Omental fat pad (tissue), 4 donors: ENCODE measurements at places on chromosomes 3 and 15.

DNA sequence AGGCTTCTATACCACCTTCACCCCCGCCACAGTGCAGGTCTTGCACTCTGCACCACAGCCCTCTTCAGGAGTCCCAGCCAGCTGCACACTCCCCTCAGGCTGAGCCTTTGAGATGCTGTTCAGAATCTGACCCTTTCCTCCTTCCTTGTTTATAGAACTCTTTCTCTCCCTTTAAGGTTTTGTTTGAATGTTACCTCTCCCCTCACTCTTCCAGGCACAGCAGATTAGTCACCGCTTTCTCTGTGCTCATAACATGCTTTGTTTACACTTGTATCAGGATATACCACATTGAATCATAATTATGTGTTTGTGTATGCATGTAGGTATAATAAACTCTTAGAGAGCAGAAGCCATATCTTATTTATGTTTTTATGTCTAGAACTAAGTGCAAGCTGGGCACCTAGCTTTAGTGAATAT is 168.4 kb upstream of the BCL6 start:
- DNase-seq, result no peak

DNA sequence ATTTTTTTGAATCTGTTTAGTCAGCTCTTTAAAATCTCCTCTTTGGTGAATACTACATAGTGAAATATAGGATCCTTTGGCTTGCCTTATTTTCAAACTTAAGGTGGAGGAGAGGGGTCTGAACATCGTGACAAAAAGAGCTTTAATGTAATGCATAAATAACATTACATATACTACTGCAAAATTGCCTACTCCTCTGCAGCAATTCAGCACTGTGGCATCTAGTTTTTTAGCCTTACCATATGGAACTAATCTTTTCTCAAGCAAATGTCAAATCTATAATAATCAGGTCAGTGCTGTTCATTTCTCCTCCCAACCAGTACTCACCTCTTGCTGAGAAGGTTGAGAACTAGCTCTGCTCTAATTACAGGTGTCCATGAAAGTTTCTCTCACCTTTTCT is 394.0 kb upstream of the CDIN1 start:
- DNase-seq, result no peak

DNA sequence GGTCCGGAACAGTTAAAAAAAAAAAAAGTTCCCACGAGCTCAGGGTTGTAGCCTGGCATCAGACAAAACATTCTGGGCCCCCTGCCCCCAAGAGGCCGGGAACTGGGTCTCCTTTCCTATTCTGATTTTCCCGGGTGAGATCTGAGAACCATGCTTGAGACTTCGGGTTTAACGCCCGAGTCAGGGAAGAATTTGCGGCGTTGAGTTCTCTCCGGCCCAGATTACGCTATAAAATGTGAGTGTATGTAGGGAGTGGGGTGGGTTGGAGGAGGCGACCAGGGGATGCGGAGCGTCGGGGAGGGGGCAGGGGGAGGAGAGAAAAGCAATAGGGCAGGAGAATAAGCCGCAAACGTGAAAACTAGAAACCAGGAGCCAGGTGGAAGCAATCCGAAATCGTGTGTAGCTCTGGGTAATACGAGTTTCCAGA is 2.7 kb downstream of the ZIC1 start:
- DNase-seq, result no peak

DNA sequence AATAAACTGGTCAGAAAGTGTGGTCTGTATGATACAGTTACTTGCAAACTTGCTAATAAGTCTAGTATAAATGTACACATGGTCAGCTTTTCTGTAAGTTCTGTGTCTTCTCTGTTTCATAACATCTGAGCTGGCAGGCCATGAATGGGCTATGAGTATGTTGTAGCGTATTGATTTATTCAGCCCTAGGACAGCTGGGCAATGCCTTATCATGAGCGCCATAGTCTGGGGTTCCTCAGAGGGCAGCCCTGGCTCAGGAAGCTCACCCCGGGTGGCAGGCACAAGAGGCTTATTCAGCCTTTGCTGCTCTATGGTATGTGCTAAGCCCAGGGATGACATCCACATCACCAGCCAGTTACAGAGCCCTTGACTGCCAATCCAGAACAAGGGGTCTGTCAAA is 50.7 kb upstream of the CCR2 start:
- no peak for DNase-seq

DNA sequence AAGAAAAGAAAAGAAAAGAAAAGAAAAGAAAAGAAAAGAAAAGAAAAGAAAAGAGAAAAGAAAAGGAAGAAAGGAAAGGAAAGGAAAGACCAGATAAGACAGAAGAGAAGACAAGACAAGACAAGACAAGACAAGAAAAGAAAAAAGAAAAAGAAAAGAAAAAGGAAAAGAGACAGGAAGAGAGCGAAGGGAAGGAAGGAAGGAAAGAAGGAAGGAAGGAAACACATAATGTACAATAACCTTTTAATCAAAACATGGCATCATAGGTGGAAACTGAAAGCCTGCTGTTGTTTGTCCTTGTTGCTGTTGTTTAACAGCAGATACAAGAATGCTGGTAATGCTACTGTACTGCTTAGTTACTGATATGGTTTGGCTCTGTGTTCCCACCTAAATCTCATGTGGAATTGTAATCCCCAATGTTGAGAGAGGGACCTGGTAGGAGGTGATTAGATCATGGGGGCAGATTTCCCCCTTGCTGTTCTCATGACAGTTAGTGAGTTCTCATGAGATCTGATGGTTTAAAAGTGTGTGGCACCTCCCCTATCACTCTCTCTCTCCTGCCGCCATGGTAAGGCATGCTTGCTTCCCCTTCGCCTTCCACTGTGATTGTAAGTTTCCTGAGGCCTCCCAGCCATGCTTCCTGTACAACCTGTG is 67.3 kb downstream of the MCF2L2 start:
- DNase-seq, result no peak

GRCh38 chr3:51388286-51389029 is 2.6 kb upstream of the RBM15B start:
- DNase-seq, result no peak

DNA sequence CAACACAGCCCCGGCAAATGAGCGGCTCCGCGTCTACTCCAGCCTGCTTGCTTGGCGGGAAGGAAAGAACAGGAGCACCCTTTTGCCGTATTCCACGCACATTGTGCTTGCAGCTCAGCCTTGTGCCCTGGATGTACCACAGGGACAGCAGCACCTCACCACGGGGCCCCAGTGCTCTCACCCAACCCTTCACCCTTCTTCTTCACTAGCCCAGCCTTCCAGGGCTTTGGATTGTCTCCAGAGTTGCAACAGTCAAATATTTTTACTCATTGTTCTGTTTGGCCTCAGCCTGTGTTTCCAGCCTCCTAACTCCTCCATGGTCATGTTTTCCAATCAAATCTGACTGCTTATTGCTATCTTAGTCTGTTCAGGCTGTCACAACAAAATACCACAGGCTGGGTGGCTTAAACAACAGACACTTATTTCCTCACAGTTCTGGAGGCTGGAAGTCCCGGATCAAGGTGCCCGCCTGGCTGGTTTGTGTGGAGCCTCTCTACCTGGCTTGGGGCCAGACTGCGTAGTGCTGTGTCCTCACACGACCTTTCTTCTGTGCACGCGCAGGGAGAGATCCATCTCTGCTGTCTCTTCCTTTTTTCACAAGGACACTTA is 79.2 kb upstream of the ABHD17C start:
- DNase-seq, result peak; percentile 39

DNA sequence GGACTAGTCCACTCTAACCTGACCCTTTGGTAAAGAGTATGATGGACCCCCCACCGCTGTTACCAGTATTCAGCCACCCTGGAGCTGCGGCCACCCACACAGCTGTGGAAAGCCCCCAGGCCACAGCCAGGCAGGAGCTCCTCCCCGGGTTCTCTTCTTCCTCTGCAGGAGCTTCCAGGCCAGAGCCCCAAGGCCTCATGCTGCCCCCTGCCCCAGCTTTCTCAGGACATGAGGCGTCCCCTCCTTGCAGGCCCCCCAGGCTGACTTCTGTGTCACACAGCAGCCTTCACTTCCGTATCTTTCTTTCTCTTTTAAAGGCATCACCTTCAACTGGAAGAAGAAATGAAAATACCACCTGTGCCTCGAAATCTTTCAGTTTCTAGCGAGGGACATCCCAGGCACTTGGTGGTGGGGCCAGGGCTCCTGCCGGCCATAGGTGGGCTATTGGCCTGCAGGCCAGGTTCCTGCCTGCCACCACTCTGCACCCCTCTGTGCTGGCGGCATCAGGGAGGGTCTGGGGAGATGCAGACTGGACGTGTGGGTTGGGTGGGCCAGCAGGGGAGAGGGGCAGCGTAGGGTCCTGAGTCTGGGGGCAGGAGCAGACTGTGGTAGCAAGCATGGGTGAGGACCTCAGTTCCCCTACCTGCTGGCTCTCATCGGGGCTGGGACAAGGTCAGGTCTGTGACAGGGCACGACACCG is 19.9 kb downstream of the KLF13 start:
- DNase-seq, result no peak

- no peak for DNase-seq
Measured at GRCh38 chr3:127685708-127686511, 13.2 kb downstream of the ABTB1 start.

- DNase-seq, result no peak
Measured at GRCh38 chr15:31325595-31326155, 960 bp upstream of the KLF13 start.

DNA sequence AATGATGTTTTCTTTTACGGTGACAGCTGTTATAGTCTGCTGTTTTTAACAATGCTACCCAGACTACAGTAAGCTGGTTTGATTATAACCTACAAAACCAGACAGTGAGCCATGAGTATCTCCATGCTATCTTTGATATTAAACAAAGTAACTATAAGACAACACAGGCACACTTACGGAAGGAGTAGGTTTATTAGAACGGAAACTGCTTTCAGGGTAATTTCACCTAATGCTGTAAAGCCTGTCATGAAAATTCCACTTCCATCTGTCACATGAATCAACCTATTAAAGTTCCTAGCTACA is 33.0 kb downstream of the VPS13C start:
- no peak for DNase-seq

GRCh38 chr3:66996696-66997095 is 1.4 kb upstream of the KBTBD8 start:
- DNase-seq, result no peak

DNA sequence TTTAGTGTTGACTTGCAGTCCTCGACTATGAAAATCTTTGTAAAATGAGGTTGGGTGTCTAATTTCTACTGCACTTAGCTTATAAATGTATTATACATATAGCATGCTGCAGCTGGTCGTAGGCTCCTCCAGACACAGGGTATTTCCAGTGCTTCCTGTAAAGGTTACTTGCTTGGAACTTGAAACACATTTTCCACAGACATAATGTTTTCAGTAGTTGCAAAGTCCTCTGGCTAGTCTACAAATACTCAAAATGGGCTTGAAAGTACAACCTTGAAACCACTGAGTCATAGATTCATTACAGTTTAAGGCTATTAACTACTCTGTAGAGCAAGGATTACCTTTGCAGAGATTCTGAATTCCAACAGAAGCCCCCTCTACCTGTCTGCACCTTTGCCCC is 464.1 kb downstream of the RAP2B start:
- no peak for DNase-seq

- no peak for DNase-seq
Measured at GRCh38 chr3:153963012-153963411, 158.2 kb upstream of the ARHGEF26 start.

DNA sequence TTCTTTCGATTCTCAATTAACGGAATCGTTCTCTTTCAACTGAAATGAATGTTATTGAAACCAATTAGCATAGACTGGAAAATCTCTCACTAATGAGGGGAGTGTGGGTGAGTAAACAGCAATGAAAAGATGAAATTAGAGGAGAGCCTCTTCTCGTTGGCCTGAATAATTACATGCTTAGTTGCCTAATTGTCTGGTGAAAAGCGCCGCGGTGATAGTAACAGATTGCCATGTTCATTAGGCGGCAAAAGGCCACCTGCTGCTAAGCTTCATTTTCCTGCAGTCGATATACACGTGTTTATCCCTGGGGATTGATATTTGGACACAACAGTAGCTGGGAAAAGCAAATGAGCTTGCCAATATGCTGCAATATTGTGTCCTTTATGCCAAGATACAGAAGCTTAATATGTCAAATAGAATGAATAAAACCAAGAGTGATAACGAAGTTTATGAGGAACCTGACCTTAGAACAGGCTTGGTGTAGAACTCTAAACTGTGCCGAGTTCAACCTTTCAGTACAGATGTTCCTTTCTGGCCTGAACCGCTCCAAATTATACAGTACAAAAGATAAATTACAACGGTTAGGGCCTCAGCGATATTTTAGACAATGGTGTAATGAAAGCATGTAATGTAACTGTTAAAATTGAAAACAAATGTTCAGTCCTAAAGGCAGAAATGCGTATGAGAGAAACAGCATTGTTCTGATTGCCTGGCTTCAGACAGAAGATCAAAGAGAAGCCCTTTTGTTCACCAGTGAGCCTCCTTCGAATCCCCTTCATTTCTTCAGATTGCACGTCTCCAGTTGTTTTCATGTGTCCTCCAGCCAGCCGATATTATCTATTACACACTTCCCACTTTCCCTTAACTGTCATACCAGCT is 185.2 kb downstream of the SHOX2 start:
- DNase-seq, result no peak

GRCh38 chr3:60584250-60584649 is 667.0 kb downstream of the FHIT start:
- DNase-seq, result no peak

- no peak for DNase-seq
Measured at GRCh38 chr3:130843441-130843840, 50.4 kb upstream of the ATP2C1 start.

- DNase-seq, result no peak
Measured at GRCh38 chr3:50296721-50297383, 2.4 kb downstream of the HYAL3 start.

DNA sequence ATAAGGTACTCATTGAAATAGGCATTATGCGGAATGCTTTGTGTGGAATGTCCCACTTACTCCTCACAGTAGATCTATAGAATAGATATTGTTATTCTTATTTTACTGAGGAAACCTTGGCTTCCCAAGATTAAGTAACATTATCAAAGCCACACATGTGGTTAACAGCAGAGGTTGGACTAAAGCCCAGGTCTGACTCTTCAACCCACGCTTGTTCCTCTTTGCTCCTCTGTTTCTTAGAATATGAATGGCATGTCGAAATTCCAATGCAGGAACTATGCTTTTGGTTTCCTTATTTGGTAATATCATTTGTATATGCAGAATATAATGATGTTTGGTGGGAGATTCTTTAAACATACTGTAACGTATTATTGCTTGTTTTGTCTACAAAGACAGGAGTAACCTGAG is 818.8 kb upstream of the LMCD1 start:
- no peak for DNase-seq
